ENCODE measurements at places on chromosomes 12 and 14.

DNA sequence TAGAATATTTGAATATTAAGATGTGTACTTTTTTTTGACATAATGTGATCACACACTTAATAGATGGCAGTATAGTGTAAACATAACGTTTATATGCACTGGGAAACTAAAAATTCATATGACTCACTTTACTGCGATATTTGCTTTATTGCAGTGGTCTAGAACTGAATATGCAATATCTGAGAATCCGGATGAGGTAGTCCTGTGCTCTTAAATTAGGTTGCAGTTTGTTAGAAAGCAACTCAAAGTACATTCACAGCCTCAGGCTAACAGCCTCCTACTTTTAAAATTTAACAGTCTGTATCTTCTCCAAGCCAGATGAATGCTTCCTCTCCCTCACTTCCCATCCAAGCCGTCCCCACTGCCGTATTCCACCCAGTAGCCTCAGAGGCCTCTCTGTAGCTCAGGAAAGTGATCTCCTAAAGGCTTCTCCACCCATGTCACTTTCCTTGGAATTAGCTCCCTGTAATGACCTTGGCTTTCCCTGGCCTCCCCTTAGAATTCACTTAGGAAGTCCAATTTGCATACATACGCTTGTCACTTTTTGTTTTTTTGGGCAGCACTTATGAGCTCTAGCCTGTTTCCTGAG lies 43.7 kb downstream of the TESPA1 start:
- DNase-seq: no peak

DNA sequence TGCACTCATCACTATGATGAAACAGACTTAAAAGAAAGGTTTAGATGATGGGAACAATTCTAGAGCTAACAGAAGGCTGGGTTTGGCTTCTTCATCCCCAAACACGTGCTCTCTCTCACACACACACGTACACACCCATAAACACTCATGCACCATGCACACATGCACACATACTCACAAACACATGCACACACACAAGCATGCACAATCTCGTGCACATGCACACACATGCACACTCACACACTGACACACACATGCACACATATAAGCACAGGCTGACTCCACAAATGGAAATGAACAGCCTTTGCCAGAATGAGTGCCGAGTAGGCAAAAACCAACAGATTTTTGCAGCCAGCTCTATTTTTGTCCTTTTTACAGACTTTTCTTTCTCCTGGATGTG lies 1571.6 kb downstream of the AACS start:
- no peak for DNase-seq

GRCh38 chr14:38065106-38065762 lies 142.5 kb upstream of the SSTR1 start:
- DNase-seq: no peak

- DNase-seq: no peak
Observed at GRCh38 chr14:91470216-91470615, 39.9 kb downstream of the PPP4R3A start.

GRCh38 chr14:103724116-103724515 lies 8.5 kb downstream of the ZFYVE21 start:
- DNase-seq: no peak

Data from D341Med (cell line).